Activated CD8-positive, alpha-beta memory T cell treated with anti-CD3 and anti-CD28 coated beads for 48 hours (primary cell): ENCODE measurements at places on chromosomes 7 and 10.

DNA sequence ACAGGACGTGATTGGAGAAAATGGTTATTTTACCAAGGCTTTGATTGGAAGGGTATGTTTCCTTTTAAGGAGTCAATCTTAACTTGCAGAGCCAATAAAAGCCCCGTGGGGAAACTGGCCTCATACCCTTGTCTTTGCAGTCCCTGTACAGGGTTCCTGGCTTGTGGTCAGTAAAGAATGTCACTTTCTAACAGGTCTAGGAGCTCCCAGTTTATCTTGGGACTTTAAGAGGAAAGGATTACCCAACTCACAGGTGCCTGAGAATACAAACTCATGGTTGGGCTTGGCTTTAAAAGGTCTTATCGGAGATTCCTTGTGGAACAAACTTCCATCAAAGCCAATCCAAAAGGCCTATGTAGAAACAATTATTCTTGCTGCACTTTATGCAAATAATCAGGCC is 221.8 kb downstream of the PHF14 start:
- DNase-seq = no peak

- DNase-seq = no peak
These were observed 88.4 kb downstream of the CARD11 start for GRCh38 chr7:2955269-2955668.

GRCh38 chr10:79255007-79255507 is 92.2 kb upstream of the PPIF start:
- no peak for DNase-seq

DNA sequence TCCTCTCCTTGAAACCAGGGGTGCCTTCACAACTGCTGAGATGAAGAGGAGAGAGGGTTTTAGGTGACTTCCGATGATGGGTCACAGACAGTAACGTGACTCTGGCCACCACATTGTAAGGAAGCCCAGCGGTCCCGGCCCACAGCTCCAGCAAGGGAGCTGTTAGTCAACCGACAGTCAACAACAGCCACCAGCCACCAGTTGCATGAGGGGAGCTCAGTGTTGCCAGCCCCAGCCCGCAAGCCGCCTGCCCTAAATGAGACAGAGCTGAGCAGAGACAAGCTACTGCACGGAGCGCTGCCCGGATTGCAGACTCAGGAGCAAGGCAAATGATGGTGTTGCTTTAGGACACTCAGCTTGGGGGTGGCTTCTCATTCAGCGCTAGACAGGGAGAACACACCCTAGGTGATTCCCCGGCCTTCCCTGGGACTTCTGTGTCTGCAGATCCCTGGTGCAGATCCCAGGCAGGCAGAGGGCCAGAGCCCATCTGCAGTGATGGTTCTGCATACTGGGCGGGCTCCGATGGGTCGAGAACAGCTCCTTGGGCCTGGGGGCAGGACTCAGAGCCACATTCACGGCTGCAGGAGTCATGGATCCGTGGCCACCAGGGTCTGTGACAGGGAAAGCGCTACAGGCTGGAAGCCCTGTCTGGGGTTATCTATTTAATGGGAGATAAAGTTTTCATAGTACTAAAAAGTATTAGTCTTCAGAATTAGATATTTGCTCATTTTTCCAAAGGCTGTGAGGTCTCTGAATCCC is 14.3 kb upstream of the RET start:
- DNase-seq = no peak

DNA sequence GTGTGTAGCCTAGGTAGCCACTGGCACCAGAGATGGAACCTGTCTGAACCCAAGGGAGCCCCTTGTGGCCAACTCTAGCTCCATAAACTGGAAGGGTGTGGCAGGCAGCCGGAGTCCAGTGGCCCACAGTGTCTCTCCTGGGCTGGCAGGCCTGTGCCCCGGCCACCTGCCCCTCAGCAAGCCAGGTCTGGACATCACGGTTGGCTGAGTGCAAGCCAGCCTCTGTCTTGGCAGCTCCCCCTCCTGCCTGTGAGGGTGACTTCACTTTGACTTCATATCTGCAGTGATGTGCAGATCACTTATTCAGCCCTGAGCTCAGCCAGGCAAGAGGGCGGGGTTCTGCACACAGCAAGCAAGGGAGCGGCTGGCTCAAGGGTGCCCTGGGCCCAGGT is 1.3 kb upstream of the RET start:
- DNase-seq = no peak

DNA sequence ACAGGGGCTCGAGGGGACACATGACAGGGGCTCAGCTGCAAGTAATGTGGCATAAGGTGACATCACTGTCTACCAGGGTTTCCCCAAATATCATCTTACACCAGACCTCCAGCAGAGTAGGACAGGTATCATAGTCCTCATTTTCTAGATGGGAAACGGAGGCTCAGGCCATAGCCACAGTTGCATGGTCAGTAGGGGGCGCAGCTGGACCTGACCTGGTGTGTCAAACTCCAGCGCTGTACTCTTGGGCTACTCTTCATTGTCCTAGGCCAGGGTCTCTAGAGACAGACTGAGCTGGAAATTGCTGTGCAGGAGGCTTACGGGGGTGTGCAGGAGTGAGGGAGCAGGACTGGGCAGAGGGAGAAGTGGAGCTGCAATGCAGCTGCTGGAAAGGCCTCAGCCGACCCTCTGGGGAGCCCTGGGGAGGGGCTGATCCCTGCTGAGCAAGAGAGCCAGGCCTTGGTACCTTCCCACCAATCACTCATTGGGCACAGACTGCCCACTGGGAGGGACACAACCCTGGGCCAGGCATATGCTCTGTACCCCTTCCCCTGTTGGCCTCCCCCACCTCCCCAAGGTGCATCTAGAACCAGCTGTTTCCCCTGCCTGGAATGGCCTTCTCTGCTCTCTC is 89.9 kb downstream of the CDH23 start:
- DNase-seq = peak; percentile 38

DNA sequence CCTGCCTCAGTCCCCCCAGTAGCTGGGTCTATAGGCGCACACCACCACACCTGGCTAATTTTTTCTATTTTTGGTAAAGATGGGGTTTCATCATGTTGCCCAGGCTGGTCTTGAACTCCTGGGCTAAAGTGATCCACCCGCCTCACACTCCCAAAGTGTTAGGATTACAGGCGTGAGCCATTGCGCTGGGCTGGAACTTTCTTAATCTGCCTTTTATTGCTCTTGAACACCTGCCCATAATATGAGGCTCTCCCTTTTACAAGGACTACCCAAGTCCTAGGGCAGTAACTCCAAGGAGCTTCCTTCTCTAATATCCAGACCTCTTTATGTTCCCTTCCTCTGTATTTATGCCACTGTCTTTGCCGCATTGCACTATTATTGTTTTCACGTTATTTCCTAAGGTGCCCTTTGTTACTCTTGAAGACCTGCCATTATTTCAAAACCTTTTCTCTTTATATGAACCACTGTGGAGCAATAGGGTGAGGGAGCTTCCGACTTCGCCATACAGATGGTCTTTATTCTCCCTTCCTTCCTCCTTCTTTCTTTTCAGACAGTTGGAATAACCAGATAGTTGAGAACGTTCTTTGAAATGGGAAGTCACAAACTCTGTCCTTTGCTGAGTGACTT is 36.3 kb upstream of the TCF7L2 start:
- DNase-seq = no peak

DNA sequence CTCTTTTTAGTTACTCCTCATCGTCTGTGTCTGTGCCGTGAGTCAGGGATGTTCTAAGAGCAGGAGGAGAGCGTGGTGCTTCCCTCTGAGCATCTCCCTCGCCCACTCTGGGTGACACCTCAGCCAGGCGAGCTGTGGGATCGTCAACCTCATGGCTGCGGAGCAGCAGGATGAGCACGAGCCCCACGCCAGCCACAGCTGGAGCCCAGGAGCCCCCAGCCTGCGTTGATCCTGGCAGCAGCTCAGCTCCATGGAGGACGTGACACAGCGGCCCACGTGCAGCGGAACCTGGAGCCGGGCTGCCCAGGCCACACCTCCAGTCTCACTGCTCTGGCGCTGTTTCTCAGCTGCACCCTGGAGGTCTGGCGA is 512.0 kb downstream of the PTPRN2 start:
- DNase-seq = no peak

DNA sequence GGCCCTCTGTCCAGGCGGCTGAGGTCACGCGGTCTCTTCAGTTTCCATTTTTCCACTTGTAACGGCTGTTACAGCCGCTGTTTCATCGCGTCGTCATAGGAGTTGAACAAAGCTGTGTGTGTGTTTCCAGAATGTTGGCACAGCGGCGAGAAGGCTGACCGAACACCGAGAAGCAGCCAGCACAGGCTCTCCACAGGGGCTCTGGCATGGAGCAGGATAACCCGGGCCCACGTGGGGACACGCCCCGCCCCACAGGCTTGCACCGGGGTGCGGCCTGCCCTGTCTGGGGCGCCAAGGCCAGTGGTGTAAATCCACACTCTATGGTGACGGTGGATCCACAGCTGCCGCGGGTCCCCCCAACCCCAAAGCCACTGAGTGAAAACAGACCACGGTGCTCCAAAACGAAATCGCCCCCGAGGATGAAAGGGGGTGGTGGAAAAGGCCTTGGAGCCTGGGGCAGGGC is 448.2 kb downstream of the DNAJB6 start:
- DNase-seq = no peak

- no peak for DNase-seq
These were observed 20.1 kb downstream of the P4HA1 start for GRCh38 chr10:73076360-73077183.

DNA sequence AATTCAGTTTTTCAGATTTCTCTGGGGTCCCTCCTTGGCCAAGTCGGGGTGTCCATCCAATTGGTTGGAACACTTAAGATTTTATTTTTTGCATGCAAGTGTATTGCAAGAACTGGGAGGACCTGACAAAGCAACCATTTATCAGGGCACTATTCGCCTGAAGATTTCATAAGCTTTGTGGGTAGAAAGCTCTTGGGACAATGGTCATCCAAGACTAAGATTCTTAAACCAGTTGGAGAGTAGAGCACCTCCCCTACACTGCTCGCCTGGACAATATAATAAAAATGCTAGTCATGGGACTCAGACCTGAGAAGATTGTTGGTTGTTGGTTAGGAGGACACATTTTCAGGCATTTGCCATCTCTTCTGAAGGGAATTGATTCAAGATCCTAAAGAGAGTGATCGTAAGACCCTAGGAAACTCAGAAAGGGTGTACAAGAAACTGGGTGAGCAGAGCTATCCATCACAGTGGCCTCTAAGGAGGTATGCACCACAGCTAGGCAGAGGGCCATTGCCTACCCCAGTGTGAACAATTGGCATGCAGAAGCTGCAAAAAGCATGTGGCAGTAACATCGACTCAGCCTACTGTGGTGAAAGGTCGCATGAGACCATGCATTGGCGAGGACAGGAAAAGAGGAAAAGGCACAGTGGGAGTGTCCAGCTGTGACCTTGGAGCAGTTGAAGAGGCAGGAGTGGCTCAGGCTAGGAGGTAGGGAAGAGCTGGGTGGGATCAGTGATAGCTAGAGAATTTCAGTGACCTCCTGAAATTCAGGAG is 1235.3 kb upstream of the AUTS2 start:
- no peak for DNase-seq

GRCh38 chr10:62779487-62780248 is 24.9 kb upstream of the ADO start:
- DNase-seq = peak; percentile 66

DNA sequence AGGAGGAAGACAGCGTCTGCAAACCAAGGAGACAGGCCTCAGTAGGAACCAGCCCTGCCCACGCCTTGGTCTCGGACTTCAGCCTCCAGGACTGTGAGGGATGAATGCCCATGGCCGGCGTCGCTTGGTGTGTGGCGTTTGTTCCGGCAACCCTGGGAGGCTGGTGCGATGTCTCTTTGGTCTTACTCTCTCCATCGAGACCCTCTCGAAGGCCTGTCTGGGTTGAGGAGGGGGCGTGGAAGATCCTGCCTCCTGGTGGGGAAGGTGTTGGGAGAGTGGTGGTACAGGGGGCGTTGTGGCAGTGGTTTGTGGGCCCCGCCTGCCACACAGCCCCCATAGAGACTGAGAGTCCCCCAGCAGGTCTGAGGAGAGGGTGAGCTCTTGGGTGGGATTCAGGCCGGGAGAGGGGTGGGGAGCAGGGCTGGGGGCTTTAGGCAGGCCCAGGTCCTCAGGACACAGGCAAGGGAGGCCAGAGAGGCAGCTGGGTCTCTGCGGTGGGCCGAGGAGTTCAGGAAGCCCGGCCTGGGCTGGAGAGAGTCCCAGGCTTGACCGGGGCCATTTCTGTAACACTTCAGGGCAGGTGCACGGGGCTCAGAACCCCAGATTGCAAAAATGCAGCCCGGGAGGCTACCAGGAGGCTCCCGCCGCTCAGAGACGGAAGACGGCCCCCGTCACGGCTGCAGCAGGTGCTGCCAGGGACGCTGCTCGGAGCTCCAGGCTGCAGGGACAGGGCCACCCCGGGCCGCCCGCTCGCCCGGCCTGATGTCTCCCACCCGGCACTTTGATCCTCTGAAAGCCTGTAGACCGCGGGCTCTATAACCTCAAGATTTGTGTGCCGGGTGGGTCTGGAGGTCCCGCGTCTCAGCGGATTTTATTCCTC is 33.8 kb upstream of the PSMG3 start:
- DNase-seq = no peak

DNA sequence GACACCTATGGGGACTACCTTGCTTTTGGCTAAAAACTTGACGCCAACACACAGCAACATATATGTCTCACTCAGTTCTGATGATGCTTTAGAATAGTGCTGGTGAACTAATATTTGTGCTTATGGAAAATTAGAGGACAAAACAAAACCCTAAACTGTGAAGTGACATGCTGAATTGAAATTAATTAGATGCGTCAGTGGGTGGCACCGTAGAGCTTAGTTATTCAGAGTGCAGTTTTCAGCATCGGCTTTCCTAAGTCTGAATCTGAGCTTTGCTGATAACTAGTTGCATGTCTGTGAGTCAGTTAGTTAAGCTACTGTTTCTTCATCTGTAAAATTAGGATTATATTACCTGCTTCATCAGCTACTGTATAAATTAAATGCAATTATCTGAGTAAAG is 245.0 kb upstream of the SORCS1 start:
- no peak for DNase-seq

- no peak for DNase-seq
These were observed 59.9 kb downstream of the C10orf143 start for GRCh38 chr10:130050721-130051120.

- DNase-seq = no peak
These were observed 116.9 kb upstream of the PPIF start for GRCh38 chr10:79230328-79230830.

DNA sequence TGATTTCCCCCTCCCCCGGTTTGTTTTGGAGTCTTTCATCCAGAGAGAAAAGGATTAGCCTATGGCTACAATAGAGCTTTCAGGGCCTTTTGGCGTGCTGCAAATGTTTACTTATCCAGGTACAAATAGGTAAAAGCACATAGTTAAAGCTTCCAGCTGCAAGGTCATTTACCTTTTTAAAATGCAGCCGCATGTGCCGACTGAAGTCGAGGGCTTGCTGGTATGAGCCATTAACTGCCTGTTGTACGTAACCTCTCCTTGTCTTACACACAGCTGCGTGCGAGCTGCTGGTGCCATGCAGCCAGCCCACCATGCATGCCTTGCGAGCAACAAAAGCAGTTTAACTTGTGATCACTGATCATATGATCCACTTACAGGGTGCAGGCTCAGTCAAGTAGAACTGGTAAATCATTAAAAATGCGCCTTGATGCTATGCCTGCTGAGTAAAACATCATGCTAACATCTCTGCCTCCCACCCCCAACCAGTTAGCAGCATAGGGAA is 866.4 kb downstream of the LRMDA start:
- no peak for DNase-seq
